ENCODE measurements at places on chromosomes 1 and 21. TPM values are rescaled to one million over a fixed set of nuclear protein-coding genes. Genes with fewer than 3 reads are reported as not detected.

The SWT1 gene
- total RNA-seq: 3.3 TPM

The PDC gene
- not detected for total RNA-seq

The SH2D2A gene
- total RNA-seq: 4.8 TPM

GRCh38 chr1:96764469-96764868 lies 42.9 kb downstream of the PTBP2 start:
- DNase-seq: no peak

DNA sequence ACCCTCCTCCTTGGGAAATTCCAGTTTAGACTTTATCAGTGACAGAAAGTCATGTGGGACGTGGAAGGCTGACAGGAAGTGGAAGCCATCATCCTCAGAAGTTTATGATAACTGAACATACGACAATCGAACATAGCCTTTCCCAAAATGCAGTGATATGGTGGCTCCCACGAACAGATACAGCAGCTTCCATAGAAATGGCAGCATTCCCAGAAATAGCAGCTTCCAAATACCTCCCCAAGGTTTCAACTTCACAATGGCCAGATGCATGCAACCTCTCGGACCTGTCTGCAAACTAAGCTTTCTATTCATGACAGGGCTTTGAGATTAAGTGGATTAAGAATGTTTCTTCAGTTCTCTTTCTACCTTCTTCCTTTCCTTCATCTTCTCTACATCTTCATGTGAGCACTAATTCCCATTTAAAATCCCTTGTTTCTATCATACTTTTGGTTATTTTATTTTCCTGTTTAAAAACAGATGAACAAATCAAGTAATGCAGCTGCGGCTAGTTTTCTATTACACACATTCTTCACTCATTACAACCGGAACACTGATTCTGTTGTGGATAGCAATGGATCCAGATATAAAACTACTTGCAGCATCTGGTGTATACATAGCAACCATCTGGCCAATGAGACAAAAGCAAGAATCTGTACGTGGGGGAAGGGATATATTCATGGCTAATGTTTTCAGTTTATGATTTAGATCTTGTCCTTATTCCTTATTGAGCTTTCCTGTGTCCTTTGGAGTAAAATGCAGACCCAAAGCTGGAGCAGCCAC lies 304.8 kb downstream of the BRINP3 start:
- DNase-seq: no peak

DNA sequence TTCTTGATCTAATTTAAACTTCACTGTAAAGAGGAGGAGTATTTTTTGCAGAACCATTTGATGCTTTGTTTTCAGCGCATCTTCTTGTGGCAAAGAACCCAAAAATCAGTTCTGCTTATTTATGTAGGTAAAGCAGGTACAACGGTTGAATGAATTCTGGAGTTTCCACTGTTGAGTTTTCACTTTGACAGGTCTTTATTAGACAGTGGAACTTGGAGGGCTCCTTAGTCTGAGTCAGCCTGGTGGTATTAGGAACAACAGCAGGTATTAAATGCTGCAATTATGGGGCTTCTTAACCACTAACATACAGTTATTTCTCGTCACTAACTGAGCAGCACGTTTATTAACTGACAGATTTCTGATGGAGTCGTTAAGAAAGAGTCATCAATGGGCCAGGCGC lies 1.2 kb downstream of the LRIG2 start:
- no peak for DNase-seq

- DNase-seq: no peak
Observed at GRCh38 chr21:26453267-26453666, 119.8 kb downstream of the CYYR1 start.

DNA sequence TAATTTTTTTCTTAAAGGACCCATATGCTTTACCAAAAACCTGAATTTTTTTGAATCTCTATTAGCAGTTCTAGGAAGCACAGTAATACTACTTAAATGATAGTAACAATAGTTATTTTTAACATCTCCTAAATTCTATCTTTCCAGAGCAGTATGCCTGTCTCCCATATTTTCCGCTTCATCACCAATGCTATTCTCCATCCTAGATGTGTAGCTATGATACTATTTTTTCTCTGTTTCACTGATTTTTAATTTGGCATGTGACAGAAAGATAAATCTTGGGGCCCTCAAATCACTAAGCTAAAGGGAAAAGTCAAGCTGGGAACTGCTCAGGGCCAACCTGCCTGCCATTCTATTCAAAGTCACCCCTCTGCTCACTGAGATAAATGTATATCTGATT lies 102.3 kb upstream of the HMCN1 start:
- no peak for DNase-seq

GRCh38 chr1:209743145-209743482 lies 12.7 kb upstream of the TRAF3IP3 start:
- no peak for DNase-seq

DNA sequence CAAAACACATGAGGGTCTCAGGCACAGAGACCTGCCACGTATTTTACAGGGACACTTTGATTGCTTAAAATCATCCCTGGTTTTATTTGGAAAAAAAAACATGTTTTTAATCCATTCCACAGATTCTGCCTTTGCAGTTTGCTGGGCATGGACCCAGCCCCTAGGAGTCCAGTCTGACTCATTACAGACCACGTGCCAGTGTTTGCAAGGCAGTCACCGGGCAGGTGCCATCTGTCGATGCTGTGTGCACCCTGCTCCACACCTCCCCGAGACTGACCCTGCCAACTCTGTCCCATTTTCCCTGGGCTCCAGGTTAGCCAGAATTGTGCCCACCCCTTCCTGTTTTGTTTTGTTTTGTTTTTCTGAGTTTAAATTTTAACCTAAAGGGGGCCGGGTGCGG lies 148.4 kb upstream of the TMEM51 start:
- DNase-seq: no peak

DNA sequence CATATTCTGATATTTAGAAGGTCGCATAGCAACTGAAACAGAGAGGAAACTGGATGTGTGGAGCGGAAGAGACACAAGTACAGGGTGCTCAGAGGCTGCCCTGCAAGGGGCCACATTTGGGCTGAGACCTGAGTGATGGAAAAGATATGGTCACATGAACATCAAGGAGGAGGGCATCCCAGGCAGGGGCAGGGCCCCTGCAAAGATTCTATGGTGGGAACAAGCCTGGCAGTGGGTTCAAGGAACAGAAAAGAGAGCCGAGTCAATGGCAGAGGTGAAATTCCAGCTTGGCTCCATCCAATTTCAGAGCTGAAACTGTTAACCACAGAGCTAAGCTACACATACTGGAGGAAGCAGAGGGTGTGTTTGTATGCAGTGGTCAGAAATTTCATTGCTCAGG lies 227.7 kb downstream of the PRDM2 start:
- no peak for DNase-seq

All from HCT116 (cell line).